ENCODE measurements at places on chromosomes 7 and 10. TPM values are rescaled to one million over a fixed set of nuclear protein-coding genes. Genes with fewer than 3 reads are reported as not detected.

GRCh38 chr7:35748371-35748770 lies 52.5 kb upstream of the SEPTIN7 start:
- no peak for DNase-seq

DNA sequence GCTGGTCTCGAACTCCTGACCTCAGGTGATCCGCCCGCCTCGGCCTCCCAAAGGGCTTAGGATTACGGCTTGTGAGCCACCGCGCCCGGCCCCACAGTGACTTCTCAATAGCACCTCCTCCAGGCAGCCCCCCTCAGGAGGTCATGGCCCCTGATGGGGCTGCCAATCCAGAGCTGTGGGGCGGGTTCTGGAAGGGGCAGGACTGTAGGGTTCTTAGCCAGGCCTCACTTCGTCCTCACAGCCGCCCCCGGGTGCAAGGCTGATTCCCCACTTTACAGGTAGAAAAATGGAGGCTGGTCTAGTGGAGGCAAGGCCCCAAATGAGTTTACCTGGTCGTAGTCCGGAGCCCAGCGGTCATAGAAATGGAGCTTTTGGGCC lies 638 bp downstream of the METTL27 start:
- DNase-seq = no peak

GRCh38 chr10:124153023-124153826 lies 59.8 kb upstream of the CHST15 start:
- DNase-seq = peak; percentile 73

ZPBP gene
- total RNA-seq = not detected

DNA sequence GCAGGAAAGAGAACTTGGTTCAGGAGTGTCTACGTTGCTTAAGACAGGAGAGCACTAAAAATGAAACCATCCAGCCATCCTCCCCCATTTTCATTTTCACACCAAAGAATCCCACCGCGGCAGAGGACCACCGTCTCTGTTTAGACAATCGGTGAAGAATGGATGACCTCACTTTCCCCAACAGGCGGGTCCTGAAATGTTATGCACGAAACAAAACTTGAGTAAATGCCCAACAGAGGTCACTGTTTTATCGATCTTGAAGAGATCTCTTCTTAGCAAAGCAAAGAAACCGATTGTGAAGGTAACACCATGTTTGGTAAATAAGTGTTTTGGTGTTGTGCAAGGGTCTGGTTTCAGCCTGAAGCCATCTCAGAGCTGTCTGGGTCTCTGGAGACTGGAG lies 1.4 kb upstream of the IL6 start:
- DNase-seq = no peak

SLIT1 gene
- 0.08 TPM for total RNA-seq

DNA sequence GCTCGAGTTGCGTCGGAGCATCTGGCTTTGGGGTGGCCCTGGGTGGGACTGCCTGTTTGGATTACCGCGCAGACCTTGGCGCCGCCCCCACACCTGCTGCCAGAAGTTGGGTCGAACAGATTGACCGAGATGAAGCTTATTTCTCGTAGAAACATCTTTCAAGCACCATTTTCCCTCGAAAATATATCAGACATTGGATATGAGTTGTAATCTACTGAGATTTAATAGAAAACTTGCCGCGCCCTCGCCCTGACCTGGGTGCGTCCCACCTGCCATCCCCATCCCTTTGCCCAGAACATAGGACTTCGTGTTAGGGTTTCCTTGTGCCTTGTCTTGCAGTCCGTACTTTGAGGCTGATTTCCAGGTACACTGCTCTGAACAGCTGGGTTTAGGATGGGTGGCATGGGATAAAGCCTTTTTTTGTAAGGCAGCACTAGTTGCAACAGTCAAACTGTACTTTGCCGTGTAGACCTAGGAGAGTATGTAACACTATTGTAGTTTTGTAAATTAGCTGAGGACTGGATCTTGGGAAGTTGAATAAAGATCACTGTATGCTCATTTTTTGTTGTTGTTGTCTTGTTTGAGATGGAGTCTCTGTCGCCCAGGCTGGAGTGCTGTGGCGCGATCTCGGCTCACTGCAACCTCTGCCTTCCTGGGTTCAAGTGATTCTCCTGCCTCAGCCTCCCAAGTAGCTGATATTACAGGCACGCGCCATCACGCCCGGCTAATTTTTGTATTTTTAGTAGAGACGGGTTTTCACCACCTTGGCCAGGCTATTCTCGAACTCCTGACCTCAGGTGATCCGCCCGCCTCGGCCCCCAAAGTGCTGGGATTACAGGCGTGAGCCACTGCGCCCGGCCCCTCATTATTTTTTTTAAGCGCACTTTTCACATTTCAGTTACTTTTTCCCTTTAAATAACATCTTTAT lies 978 bp downstream of the OGDH start:
- no peak for DNase-seq

- DNase-seq = no peak
These were observed 9.3 kb downstream of the ARL3 start for GRCh38 chr10:102704915-102705314.

DNA sequence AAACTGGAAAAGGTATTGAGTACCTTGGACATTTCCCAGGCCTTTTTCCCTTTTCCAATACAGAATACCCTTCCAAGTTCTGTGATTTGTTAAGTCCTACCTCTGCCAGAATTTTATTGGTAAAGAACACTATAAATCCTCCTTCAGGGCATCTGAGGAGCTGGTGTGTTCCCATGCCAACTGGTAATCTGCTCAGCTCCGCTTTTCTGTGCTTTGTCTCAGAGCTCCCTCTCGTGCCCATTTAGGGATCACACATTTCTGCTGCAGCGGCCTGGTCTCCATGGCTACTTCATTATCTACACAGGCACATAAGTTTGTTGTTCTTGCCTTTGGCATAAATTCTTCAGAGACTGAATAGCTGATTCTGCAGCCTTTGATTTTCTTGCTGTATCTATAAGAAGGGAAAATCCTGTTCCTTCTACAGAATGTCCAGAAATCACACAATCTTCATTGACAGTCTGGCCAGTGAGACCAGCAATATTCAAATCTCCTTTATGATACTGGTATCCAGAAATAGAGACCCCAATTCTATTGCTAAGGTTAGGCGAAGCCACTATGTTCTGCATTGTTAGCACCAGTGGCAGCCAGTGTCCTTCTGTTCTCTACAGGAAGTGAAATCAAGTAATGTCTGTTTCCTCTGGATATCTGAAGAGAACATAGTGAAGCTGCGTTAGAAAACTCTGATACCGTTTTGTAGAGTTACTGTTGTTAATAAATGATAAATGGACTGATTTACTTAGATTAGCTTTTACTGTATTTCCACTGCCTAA lies 51.9 kb downstream of the DENND11 start:
- no peak for DNase-seq

OR9A2 gene
- total RNA-seq = not detected

DNA sequence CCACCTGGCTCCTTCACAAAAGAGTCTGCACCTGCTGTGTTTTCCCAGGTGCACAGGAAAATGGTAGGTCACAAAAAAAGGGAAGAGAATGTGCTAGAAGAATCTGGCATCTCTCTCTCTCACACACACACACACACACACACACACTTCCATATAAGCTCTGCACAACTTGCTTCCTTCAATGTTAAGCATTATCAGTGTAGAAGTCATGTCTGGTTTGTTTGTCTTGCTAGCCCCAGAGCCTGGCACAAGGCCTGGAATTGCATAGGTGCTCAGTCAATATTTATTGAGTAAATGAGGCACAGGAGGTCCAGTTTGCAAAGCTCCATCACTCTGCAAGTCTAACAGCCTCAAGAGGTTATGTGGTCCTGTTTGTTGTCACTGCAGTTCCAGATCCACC lies 867.3 kb upstream of the AUTS2 start:
- DNase-seq = no peak

All from Right ventricle myocardium inferior (tissue), 1 donor.